CD8-positive, alpha-beta memory T cell (primary cell): ENCODE measurements at places on chromosomes 2 and 18. TPM values are rescaled to one million over a fixed set of nuclear protein-coding genes. Genes with fewer than 3 reads are reported as not detected.

GRCh38 chr2:2827046-2827636 lies 496.1 kb upstream of the MYT1L start:
- no peaks in the 10 kb centered on the region for H3K4me1 ChIP-seq
- no peak for DNase-seq

- no peaks in the 10 kb centered on the region for H3K36me3 ChIP-seq
- H3K4me3 ChIP-seq, result no peak overlapping the region
- no peak for DNase-seq
- no peaks in the 10 kb centered on the region for H3K4me1 ChIP-seq
- no peak overlapping the region for H3K27ac ChIP-seq
Measured at GRCh38 chr2:14219306-14219705, 413.2 kb upstream of the LRATD1 start.

- no peak for DNase-seq
- H3K4me3 ChIP-seq, result no peak overlapping the region
- no peak overlapping the region for H3K27ac ChIP-seq
- H3K36me3 ChIP-seq, result peaks cover 9% of the 10 kb centered on the region
- no peaks in the 10 kb centered on the region for H3K27me3 ChIP-seq
Measured at GRCh38 chr18:76948345-76948744, 126.0 kb downstream of the ZNF236 start.

The CD8A gene
- 359 TPM for total RNA-seq

- H3K4me1 ChIP-seq, result no peaks in the 10 kb centered on the region
- H3K27me3 ChIP-seq, result no peaks in the 10 kb centered on the region
- DNase-seq, result no peak
- H3K36me3 ChIP-seq, result no peaks in the 10 kb centered on the region
- H3K27ac ChIP-seq, result no peak overlapping the region
- H3K4me3 ChIP-seq, result no peak overlapping the region
Measured at GRCh38 chr2:58803192-58803591, 562.1 kb upstream of the FANCL start.
